ENCODE measurements at places on chromosomes 16 and 17.

- no peak for DNase-seq
Measured at GRCh38 chr17:65886315-65887245, 305.4 kb downstream of the CEP112 start.

DNA sequence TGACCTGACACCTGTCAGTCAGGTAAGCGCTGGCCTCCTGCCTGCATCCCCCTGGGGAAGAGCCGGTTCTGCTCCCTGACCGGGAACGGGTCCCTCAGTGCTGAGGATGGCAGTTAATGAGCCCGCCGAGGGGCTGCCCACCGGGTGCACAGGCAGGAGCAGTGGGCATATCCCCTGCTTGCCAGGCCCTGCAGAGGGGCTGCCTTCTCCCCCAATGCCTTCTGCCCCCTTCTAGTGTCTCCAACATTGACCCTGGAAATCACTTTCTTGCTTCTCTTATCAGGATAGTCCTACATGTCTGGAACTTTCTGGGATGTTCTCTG, 388.5 kb downstream of the SEC14L1 start:
- DNase-seq, result no peak

GRCh38 chr17:20032636-20033035, 23.5 kb downstream of the SPECC1 start:
- no peak for DNase-seq

GRCh38 chr16:20897253-20897897, 2.8 kb downstream of the DCUN1D3 start:
- no peak for DNase-seq

DNA sequence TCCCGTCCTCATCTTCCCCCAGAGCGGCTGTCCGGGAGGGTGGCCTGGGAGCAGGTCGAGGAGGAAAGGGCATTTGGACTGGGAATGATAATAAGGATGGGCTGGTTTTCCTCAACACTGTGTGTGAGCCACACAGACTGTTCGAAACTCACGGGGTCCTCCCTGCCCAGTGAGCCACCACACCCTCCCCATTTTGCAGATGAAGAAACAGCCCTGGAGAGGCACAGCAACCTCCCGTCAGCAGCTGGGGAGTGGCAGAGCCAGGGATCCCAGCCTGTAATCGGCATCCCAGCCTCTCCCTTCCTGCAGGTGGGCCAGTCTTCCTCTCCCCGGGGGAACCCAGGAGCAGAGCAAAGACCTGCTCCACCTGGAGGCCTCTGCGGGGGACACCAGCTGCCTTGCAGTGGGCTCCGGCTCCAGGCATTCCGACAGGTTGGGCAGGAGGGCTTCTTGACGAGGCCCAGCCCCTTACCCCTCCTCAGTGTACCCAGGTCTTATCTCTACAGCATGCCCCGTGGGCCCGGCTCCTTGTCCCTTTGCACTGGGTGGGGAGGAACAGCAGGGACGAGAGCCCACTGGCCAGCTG, 23.8 kb downstream of the ENGASE start:
- DNase-seq, result no peak

GRCh38 chr16:28212532-28212873, 738 bp upstream of the XPO6 start:
- DNase-seq, result no peak

- no peak for DNase-seq
Measured at GRCh38 chr17:61411011-61411260, 11.3 kb downstream of the TBX2 start.

- no peak for DNase-seq
Measured at GRCh38 chr16:50440991-50441390, 72.2 kb upstream of the BRD7 start.

DNA sequence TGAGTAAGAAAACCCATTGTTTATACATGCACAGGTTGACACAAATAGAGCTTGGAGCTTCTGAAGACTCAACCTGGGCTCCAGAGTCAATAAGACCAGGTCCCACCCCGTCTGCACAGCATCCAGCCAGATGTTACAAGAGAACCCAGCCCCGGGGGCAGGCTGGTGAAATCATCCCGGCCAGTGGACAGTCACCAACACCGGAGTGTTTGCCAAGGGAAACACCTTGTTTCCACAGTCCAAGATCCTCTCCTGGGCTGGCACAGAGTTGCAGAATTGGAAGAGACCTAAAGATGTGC, 90.3 kb downstream of the RAB11FIP4 start:
- DNase-seq, result no peak

DNA sequence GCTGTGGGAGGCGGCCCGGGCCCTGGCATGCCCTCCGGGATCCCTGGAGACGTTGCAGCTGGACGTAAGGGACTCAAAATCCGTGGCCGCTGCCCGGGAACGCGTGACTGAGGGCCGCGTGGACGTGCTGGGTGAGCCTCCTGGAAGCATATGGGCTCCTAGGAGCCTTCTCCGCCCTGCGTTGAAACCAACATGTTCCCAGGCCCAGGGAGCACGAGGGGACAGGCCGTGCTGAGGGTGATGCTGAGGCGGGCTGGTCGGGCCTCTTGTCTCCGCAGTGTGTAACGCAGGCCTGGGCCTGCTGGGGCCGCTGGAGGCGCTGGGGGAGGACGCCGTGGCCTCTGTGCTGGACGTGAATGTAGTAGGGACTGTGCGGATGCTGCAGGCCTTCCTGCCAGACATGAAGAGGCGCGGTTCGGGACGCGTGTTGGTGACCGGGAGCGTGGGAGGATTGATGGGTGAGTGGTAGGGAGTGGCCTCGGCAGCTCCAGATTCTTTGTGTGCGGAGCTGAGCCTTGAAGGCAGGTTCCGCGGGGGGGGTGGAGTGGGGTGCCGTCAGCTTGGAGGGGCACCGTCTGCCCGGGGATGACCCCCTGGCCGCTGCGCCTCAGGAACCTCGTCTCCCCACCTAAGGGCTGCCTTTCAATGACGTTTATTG, 567 bp downstream of the HSD17B1 start:
- no peak for DNase-seq

DNA sequence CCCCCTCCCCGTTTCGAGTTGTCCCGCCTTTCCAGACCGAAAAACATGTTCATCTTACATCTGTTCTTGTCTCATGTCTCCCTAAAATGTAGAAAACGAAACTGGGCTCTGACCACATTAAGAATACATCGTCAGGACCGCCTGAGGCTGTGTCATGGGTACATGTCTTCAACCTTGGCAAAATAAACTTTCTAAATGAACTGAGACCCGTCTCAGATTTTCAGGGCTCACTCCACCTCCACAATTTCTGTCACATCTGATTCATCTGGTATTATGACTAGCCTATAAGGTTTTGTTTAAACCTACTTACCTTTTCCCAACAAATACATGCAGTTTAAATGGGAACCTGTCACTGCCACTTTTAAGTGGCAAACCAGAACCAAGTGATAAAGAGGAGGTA, 621 bp downstream of the SDR42E1 start:
- no peak for DNase-seq

DNA sequence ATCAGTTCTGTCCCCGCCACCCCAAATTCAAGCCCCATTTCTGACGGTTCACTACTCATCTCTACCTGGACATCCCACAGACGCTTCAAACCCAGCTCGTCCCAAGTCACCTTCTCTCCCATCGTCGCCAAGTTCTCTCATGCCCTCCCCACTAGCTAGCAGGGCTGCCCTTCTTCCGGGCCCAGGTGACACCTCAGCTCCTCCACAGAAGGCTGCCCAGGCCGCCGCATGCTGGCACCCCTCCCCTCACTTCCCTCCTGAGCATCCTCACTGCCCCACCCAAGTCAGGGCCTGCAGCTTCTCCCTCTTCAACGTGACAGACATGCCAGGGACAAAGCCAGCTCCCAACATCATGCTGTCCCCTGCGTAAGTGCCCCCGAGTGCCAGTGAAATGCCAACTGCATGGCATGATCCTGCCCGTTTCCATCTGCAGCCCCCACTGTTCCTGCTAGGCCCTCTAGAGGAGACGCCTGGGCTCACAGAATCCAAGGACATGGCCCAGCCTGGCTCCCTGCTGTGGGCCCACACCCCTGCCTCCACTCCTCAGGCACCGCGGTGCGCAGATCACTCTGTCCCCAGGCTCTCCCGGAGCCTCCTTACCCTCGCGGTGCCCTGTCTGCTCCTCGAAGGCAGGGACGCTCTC, 5.9 kb downstream of the CYB561 start:
- DNase-seq, result no peak

DNA sequence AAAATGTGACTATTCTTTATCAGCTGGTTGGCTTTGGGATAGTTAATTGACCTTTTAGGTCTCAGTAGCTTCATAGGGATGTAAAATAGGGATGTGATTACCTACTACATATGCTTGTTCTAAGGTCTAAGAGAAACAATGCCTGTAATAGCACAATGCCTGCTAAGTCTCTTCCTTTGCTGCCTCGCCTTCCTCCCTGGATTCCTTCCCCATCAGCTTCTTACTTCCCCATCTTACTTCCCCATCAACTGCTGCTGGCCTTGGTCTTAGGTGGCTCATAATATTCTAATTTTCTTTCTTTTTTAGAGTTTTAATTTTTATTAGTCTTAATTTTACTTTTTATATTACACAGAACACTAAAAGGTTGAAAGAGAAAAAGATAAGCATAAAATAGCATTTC, 59.2 kb upstream of the GOT2 start:
- DNase-seq, result no peak

GRCh38 chr16:7271486-7271885, 61.2 kb upstream of the RBFOX1 start:
- no peak for DNase-seq

DNA sequence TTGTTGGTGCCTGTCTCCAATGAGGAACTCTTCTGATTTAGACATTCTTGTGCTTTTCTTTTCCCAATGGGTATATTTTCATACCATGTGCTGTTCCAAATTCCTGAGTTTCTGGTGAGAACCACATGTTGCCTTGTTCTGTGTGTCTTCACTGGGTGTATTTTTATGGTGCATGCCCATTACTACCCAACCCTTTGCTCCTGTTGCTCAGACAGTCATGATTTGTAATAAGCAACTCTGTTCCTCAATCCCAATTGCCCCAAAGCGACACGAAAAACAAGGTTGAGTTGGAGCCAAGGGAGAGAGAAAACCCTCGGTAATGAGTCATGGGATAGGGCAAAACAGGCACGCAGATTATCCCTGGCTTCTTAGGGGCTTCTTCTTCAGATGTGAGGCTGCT, 101.8 kb downstream of the ABCA8 start:
- no peak for DNase-seq
